ENCODE measurements at places on chromosomes 2 and 18. TPM values are rescaled to one million over a fixed set of nuclear protein-coding genes. Genes with fewer than 3 reads are reported as not detected.
A peak's percentile ranks its signal among the peaks of the same experiment; 100 is the strongest.

DNA sequence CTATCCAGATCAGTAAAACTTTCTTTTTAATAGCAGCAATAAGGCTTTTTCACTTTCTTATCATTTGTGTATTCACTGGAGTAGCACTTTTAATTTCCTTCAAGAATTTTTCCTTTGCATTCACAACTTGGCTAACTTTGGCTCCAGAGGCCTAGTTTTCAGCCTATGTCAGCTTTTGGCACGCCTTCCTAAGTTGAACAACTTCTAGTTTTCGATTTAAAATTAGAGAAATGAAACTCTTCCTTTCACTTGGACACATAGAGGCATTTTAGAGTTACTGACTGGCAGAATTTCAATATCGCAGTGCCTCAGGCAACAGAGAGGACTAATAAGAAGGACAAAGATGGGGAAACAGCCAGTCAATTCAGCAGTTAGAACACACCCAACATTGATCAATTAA is 577.4 kb downstream of the DSC3 start:
- no peak for DNase-seq
- no peak overlapping the region for H3K4me3 ChIP-seq
- H3K27me3 ChIP-seq, result no peaks in the 10 kb centered on the region
- no peak overlapping the region for H3K27ac ChIP-seq
- H3K4me1 ChIP-seq, result no peaks in the 10 kb centered on the region

- no peak for DNase-seq
- H3K27ac ChIP-seq, result no peak overlapping the region
- H3K4me3 ChIP-seq, result no peak overlapping the region
Observed at GRCh38 chr2:637804-638203, 39.4 kb downstream of the TMEM18 start.

KCNJ13 gene
- total RNA-seq, result not detected

GRCh38 chr2:176268976-176269318 is 295 bp upstream of the MTX2 start:
- DNase-seq, result no peak
- H3K27me3 ChIP-seq, result no peaks in the 10 kb centered on the region
- H3K4me3 ChIP-seq, result peak overlapping the region; percentile 81
- peaks cover 17% of the 10 kb centered on the region for H3K4me1 ChIP-seq
- H3K36me3 ChIP-seq, result no peaks in the 10 kb centered on the region

THSD7B gene
- total RNA-seq, result not detected

GRCh38 chr18:65990174-65990690 is 239.4 kb downstream of the CDH7 start:
- H3K36me3 ChIP-seq, result no peaks in the 10 kb centered on the region
- H3K27ac ChIP-seq, result no peak overlapping the region
- no peak overlapping the region for H3K4me3 ChIP-seq
- H3K4me1 ChIP-seq, result no peaks in the 10 kb centered on the region
- DNase-seq, result no peak

DNA sequence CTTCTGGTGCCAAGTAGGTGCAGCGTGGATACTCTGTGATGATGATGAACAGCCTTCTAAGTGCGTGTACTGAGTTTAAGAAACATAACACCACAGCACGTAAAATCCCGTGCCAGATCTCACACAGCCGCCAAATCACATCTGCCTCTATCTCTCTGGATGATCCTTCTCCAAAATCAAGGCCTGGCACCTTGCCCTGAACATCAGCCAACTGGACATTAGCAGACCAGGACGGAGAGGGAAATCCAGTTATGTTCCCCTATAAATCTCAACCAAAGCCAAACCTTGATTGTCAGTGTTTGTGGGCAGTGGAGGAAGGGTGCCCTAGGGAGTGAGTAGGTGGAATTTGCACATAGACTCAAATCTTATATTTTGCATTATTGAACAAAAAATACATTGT is 164.3 kb downstream of the MIB1 start:
- H3K27ac ChIP-seq, result no peak overlapping the region
- H3K4me3 ChIP-seq, result no peak overlapping the region
- no peak for DNase-seq
- no peaks in the 10 kb centered on the region for H3K36me3 ChIP-seq

TMEM17 gene
- total RNA-seq, result not detected
